H7 (cell line): ENCODE measurements at places on chromosomes 1 and 21. TPM values are rescaled to one million over a fixed set of nuclear protein-coding genes. Genes with fewer than 3 reads are reported as not detected.

- DNase-seq: no peak
Measured at GRCh38 chr1:117365350-117366176, 1.7 kb upstream of the MAN1A2 start.

The TDRD10 gene
- 0.38 and 0.44 TPM in 2 replicates for total RNA-seq

DNA sequence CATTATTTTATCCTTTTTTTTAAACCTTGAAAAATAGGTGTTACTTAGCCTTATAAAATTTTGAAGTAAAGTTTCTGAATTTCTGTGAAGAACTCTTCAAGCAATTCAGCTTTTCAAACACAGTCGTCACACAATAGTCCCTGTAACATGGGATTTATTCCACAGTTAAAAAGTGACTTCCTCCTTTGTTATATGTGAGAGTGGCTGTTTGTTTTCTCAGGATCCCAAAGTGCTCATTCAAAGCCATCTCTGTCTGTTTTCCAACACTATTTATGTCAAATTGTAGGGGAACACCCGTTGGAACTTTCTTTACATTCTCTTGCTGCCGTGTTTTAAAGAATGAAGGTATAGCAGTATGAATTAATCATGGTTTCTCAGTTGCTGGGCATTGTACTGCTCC is 80.8 kb upstream of the GPR52 start:
- no peak for DNase-seq

DNA sequence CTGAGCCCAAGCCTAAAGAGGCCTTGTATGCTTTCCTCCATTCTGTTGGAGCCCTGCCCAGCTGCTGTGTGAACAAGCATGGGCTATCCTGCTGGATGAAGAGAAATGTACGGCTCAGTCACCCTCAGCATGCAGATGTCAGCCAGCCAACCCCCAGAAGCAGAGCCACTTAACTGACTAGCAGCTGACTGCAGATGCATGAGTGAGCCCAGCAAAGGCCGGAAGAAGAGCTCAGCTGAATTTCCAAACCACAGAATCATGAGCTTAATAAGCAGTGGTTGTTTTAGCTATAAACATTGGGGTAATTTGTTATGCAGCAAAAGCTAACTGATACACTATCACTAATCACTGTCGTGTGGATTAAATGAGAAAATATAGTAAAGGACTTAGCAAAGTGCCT is 39.0 kb downstream of the FOXO6 start:
- no peak for DNase-seq

GRCh38 chr1:76198452-76198851 is 123.9 kb downstream of the ST6GALNAC3 start:
- no peak for DNase-seq

GRCh38 chr1:78176448-78176847 is 130.7 kb downstream of the GIPC2 start:
- no peak for DNase-seq

DNA sequence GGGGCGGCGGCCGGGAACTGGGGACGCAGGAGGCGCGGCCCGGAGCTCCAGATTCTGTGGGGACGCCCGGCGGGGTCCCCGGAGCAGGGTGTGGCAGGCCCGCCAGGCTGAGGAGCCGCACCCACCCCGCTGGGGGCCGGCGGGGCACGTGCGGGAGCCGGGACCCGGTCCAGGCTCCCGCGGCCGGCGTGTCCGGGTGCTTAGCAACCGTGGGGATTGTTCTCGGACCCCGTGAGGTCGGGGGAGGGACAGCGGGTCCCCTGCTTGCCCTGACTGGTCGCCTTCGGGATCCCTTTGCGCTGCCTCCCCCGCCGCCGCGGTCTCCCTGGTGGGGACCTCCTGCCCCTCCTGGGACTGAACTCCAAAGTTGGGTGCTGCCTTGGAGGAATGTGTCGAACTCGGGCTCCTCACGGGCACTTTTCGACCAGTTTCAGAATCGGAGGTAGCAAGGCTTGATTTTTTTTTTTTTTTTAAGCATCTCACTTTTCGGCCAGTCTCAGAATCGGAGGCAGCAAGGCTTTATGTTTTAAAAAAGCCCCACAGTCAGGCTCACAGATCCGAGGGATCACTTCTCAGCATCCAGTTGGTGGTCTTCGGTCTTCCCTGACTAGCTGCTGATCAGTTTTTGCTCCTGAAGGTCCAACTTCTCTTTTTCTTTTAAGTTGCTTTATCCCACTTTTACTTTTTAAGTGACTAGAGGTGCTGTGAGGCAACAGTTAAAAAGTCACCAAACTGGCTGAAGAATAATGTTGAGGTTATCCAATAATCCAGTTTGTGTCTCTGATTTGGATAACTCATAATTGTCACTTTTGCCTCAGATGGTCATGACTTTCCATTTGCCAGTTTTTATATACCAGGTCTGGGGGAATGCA is 648 bp downstream of the FAM76A start:
- peak; percentile 89 for DNase-seq
